T-helper 17 cell (primary cell): ENCODE measurements at places on chromosomes 6 and 20. TPM values are rescaled to one million over a fixed set of nuclear protein-coding genes. Genes with fewer than 3 reads are reported as not detected.

DNA sequence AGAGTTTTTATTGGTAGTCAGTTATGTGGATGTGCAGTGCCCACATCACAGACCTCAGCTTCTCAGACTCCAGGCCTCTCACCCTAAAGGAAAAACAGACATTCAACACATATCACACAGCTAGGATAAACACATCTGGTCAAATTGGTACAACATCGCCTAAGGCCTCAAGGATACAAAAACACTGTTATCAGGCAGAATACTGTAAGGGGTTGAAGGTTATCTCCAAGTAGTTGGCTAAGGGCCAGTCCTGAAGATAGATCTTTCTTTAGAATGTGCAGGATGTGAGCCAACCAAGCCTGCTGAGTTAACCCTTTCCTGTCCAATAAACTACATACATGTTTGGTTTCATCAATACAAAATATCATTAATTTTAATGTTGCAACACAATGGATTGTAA lies 308.4 kb upstream of the GJE1 start:
- H3K4me1 ChIP-seq = no peaks in the 10 kb centered on the region
- no peak for DNase-seq
- H3K4me3 ChIP-seq = no peak overlapping the region
- H3K36me3 ChIP-seq = no peaks in the 10 kb centered on the region
- H3K27me3 ChIP-seq = no peaks in the 10 kb centered on the region
- H3K27ac ChIP-seq = no peak overlapping the region

DNA sequence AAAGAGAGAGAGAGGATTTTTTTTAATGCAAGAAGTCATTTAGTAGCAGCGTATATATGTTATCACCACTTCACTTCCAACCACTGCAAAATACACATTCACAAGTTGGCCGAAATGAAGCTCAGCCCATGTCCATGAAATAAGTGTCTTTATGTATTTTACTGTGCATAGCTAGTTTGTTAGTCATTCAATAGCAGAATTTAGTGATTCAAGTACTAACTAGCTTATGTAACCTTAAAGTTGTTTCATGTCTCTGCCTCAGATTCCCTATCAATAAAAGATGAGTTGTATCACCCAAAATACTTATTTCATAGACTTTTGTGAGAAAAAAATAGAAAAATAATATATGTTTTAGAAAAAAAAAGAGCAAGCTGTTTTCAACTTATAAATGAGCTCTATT lies 153.7 kb upstream of the PRDM1 start:
- H3K27me3 ChIP-seq = peaks cover 9% of the 10 kb centered on the region
- no peak for DNase-seq
- no peaks in the 10 kb centered on the region for H3K4me1 ChIP-seq
- no peak overlapping the region for H3K4me3 ChIP-seq

GRCh38 chr20:5205348-5206210 lies 78.8 kb downstream of the CDS2 start:
- H3K4me3 ChIP-seq = no peak overlapping the region
- H3K27ac ChIP-seq = peak overlapping the region; percentile 69
- H3K27me3 ChIP-seq = no peaks in the 10 kb centered on the region
- DNase-seq = peak; percentile 31
- H3K36me3 ChIP-seq = no peaks in the 10 kb centered on the region
- H3K4me1 ChIP-seq = peaks cover 9% of the 10 kb centered on the region

- H3K4me1 ChIP-seq = peaks cover 2% of the 10 kb centered on the region
- H3K27ac ChIP-seq = no peak overlapping the region
- peaks cover 2% of the 10 kb centered on the region for H3K36me3 ChIP-seq
- peaks cover 23% of the 10 kb centered on the region for H3K27me3 ChIP-seq
- no peak for DNase-seq
- no peak overlapping the region for H3K4me3 ChIP-seq
Measured at GRCh38 chr6:157688275-157688959, 134.6 kb upstream of the SNX9 start.

GRCh38 chr6:126054258-126054702 lies 67.9 kb downstream of the TRMT11 start:
- H3K4me1 ChIP-seq = peaks cover 3% of the 10 kb centered on the region
- no peaks in the 10 kb centered on the region for H3K27me3 ChIP-seq
- H3K4me3 ChIP-seq = no peak overlapping the region
- H3K36me3 ChIP-seq = peaks cover 8% of the 10 kb centered on the region
- DNase-seq = no peak

Gene MUC21
- total RNA-seq = not detected

Gene PACRG
- total RNA-seq = 2.0 TPM
